Tongue (tissue), 3 donors: ENCODE measurements at places on chromosomes 1 and 21. TPM values are rescaled to one million over a fixed set of nuclear protein-coding genes. Genes with fewer than 3 reads are reported as not detected.

The TRABD2B gene
- total RNA-seq: 1.5 TPM

The DDAH1 gene
- 43.8 TPM for total RNA-seq

The BARHL2 gene
- total RNA-seq: not detected

The F3 gene
- 15.3 TPM for total RNA-seq

The OR2L5 gene
- not detected for total RNA-seq

The CFHR3 gene
- total RNA-seq: 0.51 TPM

The UBASH3A gene
- 0.41 TPM for total RNA-seq

The OLIG2 gene
- not detected for total RNA-seq

The OLFML2B gene
- total RNA-seq: 45.7 TPM

The PPP2R5A gene
- total RNA-seq: 65.6 TPM

The ERICH3 gene
- not detected for total RNA-seq

The SPATA21 gene
- not detected for total RNA-seq

The KMO gene
- 0.10 TPM for total RNA-seq

The RAB25 gene
- 13.3 TPM for total RNA-seq

The TRPM2 gene
- 2.2 TPM for total RNA-seq
